ENCODE measurements at places on chromosomes 6 and 20. TPM values are rescaled to one million over a fixed set of nuclear protein-coding genes. Genes with fewer than 3 reads are reported as not detected.

Gene PRRT1
- polyA plus RNA-seq, result 3.3 TPM

Gene ULBP2
- 0.19 TPM for polyA plus RNA-seq

Gene GGTLC1
- 0.33 TPM for polyA plus RNA-seq

Gene MDFI
- polyA plus RNA-seq, result 5.6 TPM

Gene STK4
- polyA plus RNA-seq, result 5.0 TPM

GRCh38 chr6:111011360-111012142, 29.7 kb downstream of the RPF2 start:
- DNase-seq, result no peak

DNA sequence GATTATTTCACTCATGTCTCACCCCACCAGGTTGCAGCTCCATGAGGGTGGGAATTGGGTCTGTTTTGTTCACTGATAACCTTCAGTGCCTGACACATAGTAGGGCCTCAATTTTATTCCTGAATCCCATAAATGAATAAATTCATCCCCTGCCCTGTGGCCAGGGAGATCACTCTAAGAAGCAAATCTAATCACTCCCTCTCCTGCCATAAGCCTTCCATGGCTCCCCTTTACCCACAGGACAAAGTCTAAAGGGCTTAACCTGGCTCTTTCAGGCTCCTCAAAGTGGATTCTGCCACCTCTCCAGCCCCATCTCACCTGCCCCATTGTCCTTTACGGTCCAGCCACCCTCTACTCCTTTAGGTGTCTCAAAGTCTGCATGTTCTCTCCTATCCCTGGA, 141.8 kb upstream of the PTPN1 start:
- DNase-seq, result no peak

- DNase-seq, result no peak
These were observed 92.2 kb downstream of the BACH2 start for GRCh38 chr6:90204327-90205056.

GRCh38 chr20:34864216-34864615, 8.4 kb downstream of the GGT7 start:
- no peak for DNase-seq

DNA sequence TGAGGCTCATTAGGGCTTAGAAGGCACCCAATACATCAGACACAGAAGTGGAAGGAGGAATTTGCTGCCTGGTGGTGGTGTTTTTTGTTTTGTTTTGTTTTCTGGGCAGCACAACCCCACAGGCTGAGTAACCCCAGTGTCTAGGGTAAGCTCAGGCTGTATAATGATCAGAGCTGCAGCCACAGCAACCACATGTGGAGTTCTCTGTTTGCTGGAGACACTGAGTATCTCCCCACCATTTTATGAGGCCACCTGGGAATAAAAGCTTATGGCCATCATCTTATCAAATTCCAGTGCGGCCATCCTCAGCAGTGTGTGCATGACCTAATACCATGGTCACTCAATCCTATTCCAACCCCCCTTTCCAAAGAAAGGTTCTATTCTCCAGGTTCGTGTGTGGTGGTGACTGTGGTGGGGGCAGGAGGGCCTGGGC, 3.4 kb upstream of the DLL1 start:
- DNase-seq, result no peak

- DNase-seq, result no peak
These were observed 25.6 kb downstream of the SIRPA start for GRCh38 chr20:1920826-1921225.

- DNase-seq, result no peak
These were observed 33.8 kb upstream of the NT5E start for GRCh38 chr6:85416049-85416448.

- no peak for DNase-seq
These were observed 60.7 kb upstream of the BTN3A2 start for GRCh38 chr6:26304213-26304796.

GRCh38 chr6:85975957-85976356, 333.3 kb upstream of the SYNCRIP start:
- DNase-seq, result no peak

DNA sequence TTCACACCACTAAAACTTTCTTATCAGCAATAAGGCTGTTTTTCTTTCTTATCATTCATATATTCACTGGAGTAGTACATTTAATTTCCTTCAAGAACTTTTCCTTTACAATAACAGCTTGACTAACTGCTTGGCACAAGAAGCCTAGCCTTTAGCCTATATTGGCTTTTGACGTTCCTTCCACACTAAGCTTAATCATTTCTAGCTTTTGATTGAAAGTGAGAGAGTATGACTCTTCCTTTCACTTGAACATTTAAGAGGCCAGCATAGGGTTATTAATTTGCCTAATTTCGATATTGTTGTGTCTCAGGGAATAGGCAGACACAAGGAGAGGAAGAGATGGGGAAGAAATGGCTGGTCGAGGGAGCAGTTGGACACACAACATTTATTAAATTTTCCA, 23.6 kb downstream of the THEMIS start:
- no peak for DNase-seq

Data from pancreas (tissue), 10 donors.